Left lobe of liver (tissue), 2 donors: ENCODE measurements at places on chromosomes 6 and 20.

DNA sequence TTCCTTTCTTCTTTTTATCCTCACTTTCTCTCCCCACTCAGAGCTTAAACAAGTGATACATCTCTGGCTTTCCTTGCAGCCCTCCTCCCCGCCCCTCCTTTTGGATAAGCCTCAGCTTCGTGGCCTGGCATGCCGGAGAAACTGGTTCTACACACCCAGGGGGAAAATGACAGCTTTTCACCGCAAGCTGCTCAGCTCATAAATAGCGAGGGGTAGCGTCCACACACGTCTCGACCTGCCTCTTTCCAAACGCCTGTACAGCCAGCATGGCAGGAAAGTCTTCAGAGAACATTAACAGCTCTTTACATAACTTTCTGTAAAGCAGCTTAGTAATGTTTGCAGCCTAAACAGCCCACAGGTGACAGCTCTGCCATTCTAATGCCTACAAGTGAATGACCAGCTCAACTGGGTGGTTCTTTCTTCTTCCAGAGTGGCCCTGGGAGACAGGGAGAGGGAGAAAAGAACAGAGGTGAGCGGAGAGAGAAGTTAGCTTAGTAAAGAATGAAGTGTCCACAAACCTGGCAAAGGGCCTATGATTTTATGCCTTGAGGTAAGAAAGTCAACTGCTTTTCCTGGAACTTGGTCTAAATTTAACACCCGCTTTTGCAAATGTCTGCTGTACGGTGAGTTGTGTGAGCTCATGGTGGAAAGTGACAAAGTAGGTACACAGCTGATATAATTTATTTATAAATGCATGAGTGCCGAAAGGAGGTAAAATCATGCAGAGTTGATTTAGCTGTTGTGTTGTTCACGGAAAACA lies 251.5 kb downstream of the TFAP2A start:
- DNase-seq, result no peak

- no peak for DNase-seq
These were observed 5.6 kb upstream of the UQCC2 start for GRCh38 chr6:33716890-33717632.

DNA sequence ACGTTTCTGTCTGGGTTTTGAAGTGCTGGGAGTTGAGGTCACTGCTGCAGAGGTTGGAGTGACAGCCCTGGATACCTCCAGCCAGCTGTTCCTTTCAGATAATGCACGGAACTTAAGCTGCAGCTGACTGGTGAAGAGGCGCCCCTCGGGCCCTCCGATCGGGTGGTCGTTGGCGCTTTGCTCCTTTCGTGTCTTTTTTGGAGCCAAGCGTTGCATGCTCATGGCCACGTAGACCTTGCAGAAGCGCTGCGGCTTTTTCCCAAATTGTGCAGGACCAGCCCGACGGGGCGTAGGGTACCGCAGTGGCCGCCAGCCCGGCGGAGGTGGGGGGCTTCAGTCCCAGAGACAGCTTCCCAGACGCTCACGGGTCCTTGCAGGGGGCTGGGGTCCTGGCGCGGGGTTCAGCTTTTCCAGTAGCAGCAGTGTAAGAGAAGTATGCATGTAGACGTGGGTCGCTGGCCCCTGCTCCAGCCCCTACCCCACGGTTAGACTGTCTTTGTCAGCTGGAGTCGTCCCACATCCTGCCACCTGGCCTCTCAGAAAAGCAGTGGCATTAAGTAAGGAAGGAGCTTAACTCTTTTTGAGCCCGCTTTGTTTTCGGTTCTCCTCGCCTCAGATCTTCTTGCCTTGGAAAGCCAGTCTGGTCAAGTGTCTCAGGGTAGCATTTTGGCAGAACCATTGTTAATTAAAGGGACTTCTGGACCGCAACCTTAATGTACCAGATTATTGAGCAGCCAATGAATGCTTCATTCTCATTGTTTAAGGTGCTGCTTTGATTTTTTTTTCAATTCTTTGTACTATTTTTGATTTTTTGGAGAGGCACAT lies 838 bp downstream of the TNFAIP3 start:
- DNase-seq, result peak; percentile 56

- DNase-seq, result no peak
These were observed 15.7 kb downstream of the PAQR8 start for GRCh38 chr6:52377538-52378221.

DNA sequence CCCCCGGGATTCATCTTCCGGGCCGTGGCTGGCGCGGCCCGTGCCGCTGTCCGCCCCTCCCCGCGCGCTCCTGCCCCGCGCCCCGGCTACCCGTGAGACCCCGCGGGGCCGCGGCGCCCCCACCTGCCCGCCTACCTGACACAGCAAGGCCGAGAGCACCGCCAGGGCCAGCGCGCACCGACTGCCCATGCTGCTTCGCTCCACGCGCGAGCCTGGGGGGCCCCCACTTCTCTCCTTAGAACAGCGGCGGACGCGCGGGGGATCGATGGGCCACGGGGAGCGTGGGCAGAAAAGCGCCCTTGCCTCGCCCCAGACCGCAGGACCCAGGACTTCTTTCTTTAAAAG lies 955 bp downstream of the DLL1 start:
- DNase-seq, result no peak

GRCh38 chr20:50980071-50980681 lies 21.6 kb downstream of the MOCS3 start:
- no peak for DNase-seq

- DNase-seq, result no peak
These were observed 53.5 kb downstream of the RAB44 start for GRCh38 chr6:36751091-36751490.

DNA sequence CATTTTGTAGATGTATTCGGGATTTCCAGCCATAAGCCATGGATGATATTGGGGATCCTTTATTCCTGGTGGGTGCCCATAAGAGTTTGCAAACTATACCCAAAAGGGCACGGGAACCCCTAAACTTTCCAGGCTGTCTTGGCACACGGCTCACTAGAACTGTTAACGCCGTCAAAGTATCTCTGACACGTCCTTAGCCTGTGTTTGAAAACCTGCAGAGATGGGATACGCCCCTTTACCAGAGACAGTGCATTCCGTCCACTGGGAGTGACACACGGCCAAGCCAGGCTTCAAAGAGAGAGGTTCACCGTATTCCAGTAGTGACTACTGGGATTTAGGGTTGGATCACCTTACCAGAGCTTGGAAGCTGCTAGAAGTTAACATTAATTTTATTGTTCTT lies 95.0 kb downstream of the THBS2 start:
- DNase-seq, result no peak
